ENCODE measurements at places on chromosomes 5 and 9.

DNA sequence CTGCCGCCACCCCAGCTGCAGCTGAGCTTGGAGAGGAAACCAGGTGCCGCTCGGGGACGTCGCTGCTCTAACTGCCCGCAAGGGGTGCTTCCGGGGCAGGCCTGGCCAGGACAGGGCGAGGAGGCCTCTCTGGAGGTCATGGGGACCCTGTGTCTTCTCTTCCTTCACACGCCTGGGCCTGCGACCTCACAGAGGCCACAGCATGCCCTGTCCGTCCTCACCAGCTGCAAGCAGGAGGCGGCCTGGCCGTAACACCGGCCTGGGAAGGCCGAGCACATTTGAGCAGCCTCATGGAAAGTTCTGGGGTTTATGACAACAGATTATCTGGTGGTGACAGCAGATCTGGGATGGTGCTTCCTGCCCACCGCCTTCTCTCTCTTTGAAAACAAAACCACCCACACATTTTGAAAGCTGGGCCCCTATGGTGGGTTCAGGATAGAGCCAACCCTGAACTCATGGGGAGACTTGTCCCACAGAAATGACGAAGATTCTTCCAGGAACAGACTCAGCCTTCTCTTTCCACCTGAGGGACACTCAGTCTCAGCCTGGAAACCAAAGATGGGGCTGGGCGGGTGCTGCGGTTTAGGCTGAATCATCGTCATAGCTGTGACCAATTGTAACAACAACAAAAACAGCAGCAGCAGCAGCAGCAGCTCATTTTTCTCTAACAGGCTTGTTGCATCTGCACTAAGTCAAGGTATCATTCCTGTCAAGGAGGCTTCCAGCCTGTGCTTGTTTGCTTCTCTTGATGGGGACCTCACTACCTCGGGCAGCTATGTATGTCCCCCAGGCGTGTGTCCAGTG is 99.6 kb upstream of the RAPGEF1 start:
- no peaks in the 10 kb centered on the region for H3K27me3 ChIP-seq
- H3K4me1 ChIP-seq = no peaks in the 10 kb centered on the region
- no peaks in the 10 kb centered on the region for H3K36me3 ChIP-seq
- no peak for DNase-seq
- H3K4me3 ChIP-seq = no peak overlapping the region
- H3K27ac ChIP-seq = no peak overlapping the region

DNA sequence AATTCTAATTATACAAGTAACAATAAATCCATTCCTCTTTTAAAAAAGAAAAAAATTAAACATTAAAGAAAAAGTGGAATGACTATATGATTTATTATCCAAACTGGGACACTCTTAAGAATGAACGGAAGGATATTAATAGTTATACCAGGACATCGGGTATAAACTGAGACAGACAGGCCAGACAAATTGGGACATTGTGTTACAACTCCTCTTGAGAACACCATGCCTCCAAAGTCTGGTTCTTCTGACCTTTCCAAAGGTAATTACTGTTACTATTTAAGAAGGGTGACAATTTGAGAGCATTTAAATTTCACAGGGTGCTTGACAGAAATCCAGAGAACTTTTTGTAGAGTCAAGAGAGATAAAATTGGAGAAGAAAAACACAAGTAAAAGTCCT is 132.1 kb upstream of the MARCHF11 start:
- DNase-seq = no peak
- H3K4me3 ChIP-seq = no peak overlapping the region
- H3K36me3 ChIP-seq = no peaks in the 10 kb centered on the region
- no peaks in the 10 kb centered on the region for H3K4me1 ChIP-seq
- H3K27me3 ChIP-seq = no peaks in the 10 kb centered on the region

GRCh38 chr9:106127776-106128175 is 433.4 kb downstream of the TMEM38B start:
- no peak for DNase-seq
- no peaks in the 10 kb centered on the region for H3K4me1 ChIP-seq
- H3K4me3 ChIP-seq = no peak overlapping the region
- no peak overlapping the region for H3K27ac ChIP-seq
- no peaks in the 10 kb centered on the region for H3K27me3 ChIP-seq

- H3K4me1 ChIP-seq = no peaks in the 10 kb centered on the region
- no peak for DNase-seq
- H3K36me3 ChIP-seq = no peaks in the 10 kb centered on the region
- no peak overlapping the region for H3K4me3 ChIP-seq
- H3K27ac ChIP-seq = no peak overlapping the region
Observed at GRCh38 chr9:91884153-91884552, 65.9 kb downstream of the ROR2 start.

DNA sequence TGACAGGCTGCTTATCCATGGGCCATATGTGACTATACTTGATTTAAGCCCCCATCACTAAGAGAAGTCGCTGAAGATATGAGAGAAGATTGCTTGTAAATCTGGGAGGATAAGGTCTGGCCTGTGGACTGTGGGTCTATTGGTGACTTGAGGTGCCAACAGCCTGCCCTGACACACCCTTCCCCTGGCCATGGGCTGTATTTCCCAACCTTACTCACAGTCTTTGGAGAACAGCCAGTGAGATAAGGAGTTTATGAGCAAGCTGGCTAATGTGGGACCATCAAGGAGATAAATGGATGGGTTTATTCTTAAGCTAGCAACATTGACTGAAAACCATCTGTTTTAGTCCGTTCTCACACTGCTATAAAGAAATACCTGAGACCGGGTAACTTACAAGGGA is 231.3 kb downstream of the ZSWIM6 start:
- H3K4me3 ChIP-seq = no peak overlapping the region
- no peaks in the 10 kb centered on the region for H3K27me3 ChIP-seq
- no peak overlapping the region for H3K27ac ChIP-seq

GRCh38 chr5:129716235-129716634 is 31.7 kb upstream of the MINAR2 start:
- no peaks in the 10 kb centered on the region for H3K27me3 ChIP-seq
- DNase-seq = no peak
- H3K27ac ChIP-seq = no peak overlapping the region
- no peaks in the 10 kb centered on the region for H3K4me1 ChIP-seq

DNA sequence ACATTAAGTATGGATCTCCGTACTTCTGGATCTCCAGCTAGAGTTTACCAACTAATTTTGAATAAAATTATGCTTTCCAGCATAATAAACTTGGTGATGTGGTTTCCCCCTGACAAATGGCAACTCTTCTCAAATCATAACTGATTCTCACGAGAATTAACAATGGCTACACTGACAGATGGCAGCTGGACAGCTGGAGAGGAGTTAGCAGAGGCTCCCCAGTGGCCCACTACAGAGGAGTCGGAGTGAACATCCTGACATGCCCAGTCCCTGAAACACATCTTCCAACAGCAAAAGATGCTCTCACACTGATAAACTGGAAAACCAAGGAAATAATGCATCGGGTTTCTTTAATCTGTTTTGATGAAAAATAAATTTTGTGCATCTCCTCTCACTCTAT is 239.6 kb downstream of the MAN2A1 start:
- DNase-seq = no peak
- H3K27ac ChIP-seq = no peak overlapping the region
- no peaks in the 10 kb centered on the region for H3K4me1 ChIP-seq
- no peaks in the 10 kb centered on the region for H3K36me3 ChIP-seq
- H3K4me3 ChIP-seq = no peak overlapping the region

- H3K4me1 ChIP-seq = no peaks in the 10 kb centered on the region
- no peaks in the 10 kb centered on the region for H3K27me3 ChIP-seq
- H3K27ac ChIP-seq = no peak overlapping the region
Observed at GRCh38 chr9:126131066-126132010, 195.3 kb upstream of the MVB12B start.

GRCh38 chr5:42767491-42768105 is 11.0 kb downstream of the CCDC152 start:
- no peak overlapping the region for H3K27ac ChIP-seq
- no peaks in the 10 kb centered on the region for H3K27me3 ChIP-seq
- DNase-seq = no peak
- H3K4me1 ChIP-seq = no peaks in the 10 kb centered on the region
- H3K36me3 ChIP-seq = no peaks in the 10 kb centered on the region
- H3K4me3 ChIP-seq = no peak overlapping the region

DNA sequence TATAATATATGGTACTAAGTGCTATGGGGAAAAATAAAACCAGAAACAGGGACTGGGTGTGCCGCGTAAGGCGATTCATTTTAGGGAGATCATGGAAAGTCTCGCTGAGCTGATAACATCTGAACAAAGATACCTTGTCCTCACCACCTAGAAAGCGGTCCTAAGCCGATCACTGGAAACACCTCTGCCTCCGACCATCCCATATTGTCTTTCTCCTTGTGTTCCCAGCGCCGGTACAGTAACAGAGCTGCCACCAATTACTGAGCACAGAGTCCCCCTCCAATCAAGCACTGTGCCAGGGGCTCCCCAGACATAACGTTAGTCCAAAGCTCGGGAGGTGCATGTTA is 704 bp downstream of the CCDC112 start:
- H3K36me3 ChIP-seq = no peaks in the 10 kb centered on the region

DNA sequence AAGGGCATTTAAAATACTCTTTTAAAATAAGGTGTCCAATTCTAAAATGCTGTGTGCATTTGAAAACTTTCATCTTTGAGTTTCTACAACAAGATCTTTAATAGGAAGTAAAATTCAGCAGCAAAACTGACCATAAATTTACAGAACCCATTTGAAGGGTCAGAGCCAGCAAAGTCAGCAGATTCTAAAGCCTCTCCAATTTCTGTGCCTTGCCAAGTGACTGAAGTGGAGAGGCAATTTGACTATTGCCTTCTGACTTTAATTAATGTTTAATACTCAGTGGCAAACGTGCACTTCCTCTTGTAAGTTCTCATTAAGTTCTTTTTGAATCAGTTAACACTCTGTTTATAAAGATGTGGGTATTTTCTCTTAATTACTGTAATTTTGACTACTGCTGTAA is 155.2 kb downstream of the BAAT start:
- no peaks in the 10 kb centered on the region for H3K4me1 ChIP-seq
- no peaks in the 10 kb centered on the region for H3K27me3 ChIP-seq
- no peak overlapping the region for H3K4me3 ChIP-seq
- H3K27ac ChIP-seq = no peak overlapping the region
- no peak for DNase-seq

- no peaks in the 10 kb centered on the region for H3K4me1 ChIP-seq
- no peaks in the 10 kb centered on the region for H3K27me3 ChIP-seq
- no peaks in the 10 kb centered on the region for H3K36me3 ChIP-seq
- peak overlapping the region; percentile 79 for H3K27ac ChIP-seq
- DNase-seq = no peak
Observed at GRCh38 chr5:69043655-69043996, 50.2 kb upstream of the SLC30A5 start.

DNA sequence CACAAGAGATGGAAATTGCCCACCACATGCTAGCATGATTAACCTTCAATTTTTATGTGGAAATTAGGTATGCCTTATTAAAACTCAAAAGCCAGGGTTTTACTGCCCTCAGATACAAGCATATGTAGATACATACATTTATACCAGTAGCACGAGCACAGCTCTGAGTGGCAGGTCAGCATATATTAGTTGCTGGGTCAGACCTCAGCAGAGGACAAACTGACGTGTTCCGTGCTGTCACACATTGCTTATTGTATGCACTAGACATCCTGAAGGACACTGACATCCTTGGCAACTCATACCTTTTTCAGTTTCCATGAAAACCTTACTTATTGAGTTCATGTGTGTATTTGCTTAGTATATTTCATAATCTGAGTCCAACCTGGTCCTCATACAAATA is 307.7 kb downstream of the TLE1 start:
- H3K27ac ChIP-seq = no peak overlapping the region
- no peaks in the 10 kb centered on the region for H3K36me3 ChIP-seq
- peaks cover 10% of the 10 kb centered on the region for H3K4me1 ChIP-seq
- no peak overlapping the region for H3K4me3 ChIP-seq
- H3K27me3 ChIP-seq = no peaks in the 10 kb centered on the region

DNA sequence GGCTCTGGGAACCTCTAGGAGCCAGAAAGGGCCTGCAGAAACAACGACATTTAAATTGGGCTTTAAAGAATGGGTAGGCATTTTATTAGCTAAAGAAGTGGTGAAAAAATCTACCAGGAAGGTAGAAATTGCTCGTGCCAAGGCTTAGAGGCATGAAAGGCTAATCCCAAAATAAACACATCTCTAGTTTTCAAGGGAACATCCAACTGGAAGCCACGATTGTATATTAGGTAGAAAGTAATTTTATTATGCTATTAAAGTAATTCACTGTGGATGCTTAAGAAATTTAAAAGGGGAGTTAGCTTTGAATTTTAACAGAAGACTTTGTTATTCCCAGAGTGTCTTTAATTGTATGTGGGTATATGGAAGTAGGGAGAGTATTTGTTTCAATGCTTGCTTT is 17.5 kb upstream of the CNTLN start:
- no peaks in the 10 kb centered on the region for H3K36me3 ChIP-seq
- no peak overlapping the region for H3K27ac ChIP-seq
- H3K4me1 ChIP-seq = no peaks in the 10 kb centered on the region
- no peaks in the 10 kb centered on the region for H3K27me3 ChIP-seq
- DNase-seq = no peak
- no peak overlapping the region for H3K4me3 ChIP-seq

DNA sequence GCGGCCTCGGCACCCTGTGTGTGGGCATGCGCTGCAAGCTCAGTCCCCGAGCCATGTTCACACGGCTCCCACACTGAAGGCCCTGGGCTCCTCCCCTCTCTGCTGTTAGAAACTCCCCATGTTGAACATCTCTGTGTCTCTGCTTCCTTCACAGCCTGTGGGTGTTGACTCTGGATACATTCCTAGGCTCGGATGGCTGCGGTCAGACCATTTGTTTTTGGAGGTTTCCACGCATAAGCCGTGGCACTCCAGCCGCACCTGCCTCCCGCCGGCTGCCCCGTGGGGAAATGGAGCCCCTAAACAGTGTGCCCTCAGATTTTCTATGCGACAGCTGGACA is 31.2 kb upstream of the LRRC14B start:
- no peak for DNase-seq
- H3K36me3 ChIP-seq = no peaks in the 10 kb centered on the region
- H3K4me1 ChIP-seq = peaks cover 9% of the 10 kb centered on the region
- H3K27ac ChIP-seq = no peak overlapping the region
- H3K4me3 ChIP-seq = no peak overlapping the region
- H3K27me3 ChIP-seq = no peaks in the 10 kb centered on the region

DNA sequence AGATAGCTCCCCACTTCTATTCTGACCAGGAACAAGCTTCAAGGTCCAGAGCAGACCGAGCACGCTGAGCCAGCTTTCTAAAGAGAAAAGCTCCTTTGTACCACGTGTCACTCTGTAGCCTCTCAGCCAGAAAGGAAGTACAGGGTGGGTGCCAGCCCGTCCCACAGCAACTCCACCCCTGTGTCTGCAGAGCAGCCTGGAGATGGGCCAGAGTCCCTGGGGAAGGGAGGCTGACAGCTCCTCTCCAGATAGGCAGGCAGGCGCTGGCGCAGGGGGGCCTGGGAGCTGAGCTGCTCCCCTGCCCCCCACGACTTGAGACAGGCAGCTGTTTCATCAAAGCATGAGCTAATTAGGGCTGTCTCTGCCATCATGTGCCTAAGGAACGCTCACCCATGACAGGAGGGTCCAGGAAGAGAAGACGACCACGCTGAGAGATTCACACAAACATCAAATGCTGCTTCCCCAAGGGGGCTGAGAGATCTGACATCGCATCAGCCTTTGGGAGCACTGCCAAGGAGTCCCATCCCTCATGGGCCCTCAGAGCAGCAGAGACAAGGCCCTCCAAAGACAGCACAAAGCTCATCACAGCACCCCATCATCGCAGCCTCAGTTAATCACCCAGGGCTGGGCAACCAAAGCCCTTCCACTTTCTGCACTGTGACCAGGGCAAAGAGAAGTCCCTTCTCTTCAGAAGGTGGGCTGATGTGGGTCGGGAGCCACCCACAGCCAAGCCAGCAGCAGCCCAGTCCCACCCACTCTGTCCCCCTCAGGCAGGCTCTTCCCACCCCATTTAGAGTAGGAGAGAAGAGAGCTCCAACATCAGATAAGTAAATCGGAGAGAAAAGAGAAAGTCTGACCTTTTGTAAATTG is 78.5 kb upstream of the LRRTM2 start:
- peaks cover 35% of the 10 kb centered on the region for H3K4me1 ChIP-seq
- H3K4me3 ChIP-seq = no peak overlapping the region
- no peaks in the 10 kb centered on the region for H3K27me3 ChIP-seq
- peak overlapping the region; percentile 69 for H3K27ac ChIP-seq
- H3K36me3 ChIP-seq = no peaks in the 10 kb centered on the region
- peak; percentile 60 for DNase-seq
